ENCODE measurements at places on chromosomes 11 and 22. TPM values are rescaled to one million over a fixed set of nuclear protein-coding genes. Genes with fewer than 3 reads are reported as not detected.

KRTAP5-10 gene
- total RNA-seq, result not detected

GNB1L gene
- total RNA-seq, result 5.1 TPM

C22orf42 gene
- total RNA-seq, result not detected

RTL10 gene
- 12.5 TPM for total RNA-seq

TRIM48 gene
- total RNA-seq, result not detected

ALDH3B1 gene
- total RNA-seq, result 2.4 TPM

OR5P2 gene
- total RNA-seq, result not detected

TRIM6 gene
- not detected for total RNA-seq

CREB3L1 gene
- not detected for total RNA-seq

MEI1 gene
- total RNA-seq, result 75.6 TPM

RELA gene
- 338 TPM for total RNA-seq

ADSL gene
- 41.2 TPM for total RNA-seq

MMP27 gene
- not detected for total RNA-seq

SYT13 gene
- not detected for total RNA-seq

IGSF22 gene
- 1.7 TPM for total RNA-seq

OR8D1 gene
- not detected for total RNA-seq

OR52I1 gene
- total RNA-seq, result not detected

CTSW gene
- 1,016 TPM for total RNA-seq

C11orf87 gene
- total RNA-seq, result not detected

MUC15 gene
- not detected for total RNA-seq

YPEL1 gene
- 59.9 TPM for total RNA-seq

RNF169 gene
- total RNA-seq, result 37.9 TPM

SLN gene
- total RNA-seq, result not detected

NAP1L4 gene
- 237 TPM for total RNA-seq

SLC5A12 gene
- not detected for total RNA-seq

TESMIN gene
- total RNA-seq, result 3.9 TPM

FHIP1B gene
- 58.4 TPM for total RNA-seq

TRIM49 gene
- not detected for total RNA-seq

NRXN2 gene
- total RNA-seq, result 2.9 TPM

Data from natural killer cell (primary cell).